ENCODE measurements at places on chromosomes 12 and 14. TPM values are rescaled to one million over a fixed set of nuclear protein-coding genes. Genes with fewer than 3 reads are reported as not detected.

DNA sequence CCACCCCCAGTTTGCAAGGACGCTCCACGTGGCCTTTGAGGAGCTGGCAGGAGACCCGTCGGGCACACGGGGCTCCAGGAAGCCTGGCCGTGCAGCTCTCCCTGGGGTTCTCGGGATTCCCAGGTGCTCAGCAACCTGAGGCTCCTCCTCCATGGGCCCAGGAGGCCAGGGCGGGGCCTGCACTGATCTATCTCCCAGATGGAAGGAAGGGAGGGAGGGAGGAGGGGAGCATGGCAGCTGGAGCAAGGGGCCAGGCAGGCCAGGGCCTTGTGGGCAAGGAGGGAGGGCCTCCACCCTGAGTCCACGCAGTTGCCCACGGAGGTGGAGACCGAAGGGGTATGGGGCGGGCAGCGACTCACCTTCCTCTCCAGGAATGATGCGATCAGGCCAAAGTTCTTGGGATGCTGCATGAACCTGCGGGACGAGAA, 127.3 kb downstream of the RFLNA start:
- no peak for DNase-seq

DNA sequence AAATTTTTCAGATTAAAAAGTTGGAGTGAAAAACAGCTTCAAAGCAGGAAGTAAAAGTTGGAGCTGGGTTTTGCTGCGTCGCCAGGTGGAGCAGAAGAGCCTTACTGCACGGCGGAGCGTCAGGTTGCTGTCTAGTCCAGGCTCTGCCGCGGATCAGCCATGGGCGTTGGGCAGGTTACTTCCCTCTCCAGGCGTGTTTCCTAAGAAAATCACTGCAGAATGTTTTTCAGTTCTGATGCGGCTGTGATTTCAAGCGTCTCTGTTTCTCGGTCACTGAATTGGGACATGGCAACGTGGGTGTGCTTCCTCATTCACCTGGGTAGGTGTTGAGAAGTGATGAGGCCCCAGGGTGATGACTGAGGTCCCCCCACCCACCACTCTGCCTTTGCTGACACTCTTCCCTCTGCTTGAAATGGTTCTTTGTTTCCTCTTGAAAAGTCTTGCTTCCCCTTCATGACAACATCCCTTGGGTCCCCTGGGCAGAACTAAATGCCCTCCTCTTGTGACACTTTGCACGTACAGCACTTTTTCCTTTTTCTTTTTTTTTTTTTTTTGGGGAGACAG, 7.6 kb downstream of the EVL start:
- DNase-seq, result no peak

Gene CD163L1
- 5.6 TPM for polyA plus RNA-seq

GRCh38 chr12:47837190-47838171, 17.8 kb upstream of the HDAC7 start:
- no peak for DNase-seq

DNA sequence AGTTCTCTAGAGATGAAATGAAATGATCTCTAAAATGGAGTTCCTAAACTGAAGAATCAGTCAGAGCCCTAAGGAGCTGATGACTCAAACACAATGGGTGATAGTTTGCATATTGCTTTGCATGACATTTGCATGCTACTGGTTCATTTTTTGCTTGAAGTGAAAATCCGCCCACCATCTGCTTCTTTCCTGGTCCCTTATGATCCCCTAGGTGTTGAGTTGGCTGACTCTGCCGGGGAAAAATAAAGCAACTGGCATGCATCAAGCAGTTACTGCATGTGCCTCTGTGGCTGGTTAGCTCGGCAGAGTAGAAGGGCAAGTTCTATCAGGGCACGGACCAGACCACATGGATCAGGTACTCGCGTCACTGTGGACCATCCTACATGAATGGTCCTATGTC, 151.1 kb downstream of the PPM1H start:
- DNase-seq, result no peak

Gene TMEM30B
- 20.2 TPM for polyA plus RNA-seq

DNA sequence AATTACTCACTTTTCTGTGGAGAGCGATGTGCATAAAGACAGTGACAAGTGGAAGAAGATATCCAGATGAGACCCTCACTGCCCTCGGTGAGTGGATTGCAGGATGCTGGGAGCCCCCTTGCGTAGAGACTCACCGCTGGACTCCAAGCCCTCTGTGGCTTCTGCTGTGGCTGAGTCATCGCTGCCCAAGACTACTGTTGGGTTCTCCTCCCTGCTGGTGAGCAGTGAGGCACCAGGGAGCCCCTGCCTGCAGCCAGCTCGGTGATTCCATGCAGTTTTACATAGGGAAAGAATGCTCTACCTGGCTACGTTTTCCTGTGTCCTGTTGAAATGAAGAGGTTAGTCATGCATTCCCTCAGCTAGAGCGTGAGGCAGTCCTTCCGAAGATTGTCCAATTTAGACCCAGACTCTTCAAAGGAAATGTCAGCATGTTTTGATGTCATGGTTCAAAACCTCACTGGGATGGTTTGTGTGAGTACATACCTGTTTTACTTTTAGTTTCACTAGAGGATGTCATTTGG, 28.2 kb downstream of the TRAF3 start:
- no peak for DNase-seq

DNA sequence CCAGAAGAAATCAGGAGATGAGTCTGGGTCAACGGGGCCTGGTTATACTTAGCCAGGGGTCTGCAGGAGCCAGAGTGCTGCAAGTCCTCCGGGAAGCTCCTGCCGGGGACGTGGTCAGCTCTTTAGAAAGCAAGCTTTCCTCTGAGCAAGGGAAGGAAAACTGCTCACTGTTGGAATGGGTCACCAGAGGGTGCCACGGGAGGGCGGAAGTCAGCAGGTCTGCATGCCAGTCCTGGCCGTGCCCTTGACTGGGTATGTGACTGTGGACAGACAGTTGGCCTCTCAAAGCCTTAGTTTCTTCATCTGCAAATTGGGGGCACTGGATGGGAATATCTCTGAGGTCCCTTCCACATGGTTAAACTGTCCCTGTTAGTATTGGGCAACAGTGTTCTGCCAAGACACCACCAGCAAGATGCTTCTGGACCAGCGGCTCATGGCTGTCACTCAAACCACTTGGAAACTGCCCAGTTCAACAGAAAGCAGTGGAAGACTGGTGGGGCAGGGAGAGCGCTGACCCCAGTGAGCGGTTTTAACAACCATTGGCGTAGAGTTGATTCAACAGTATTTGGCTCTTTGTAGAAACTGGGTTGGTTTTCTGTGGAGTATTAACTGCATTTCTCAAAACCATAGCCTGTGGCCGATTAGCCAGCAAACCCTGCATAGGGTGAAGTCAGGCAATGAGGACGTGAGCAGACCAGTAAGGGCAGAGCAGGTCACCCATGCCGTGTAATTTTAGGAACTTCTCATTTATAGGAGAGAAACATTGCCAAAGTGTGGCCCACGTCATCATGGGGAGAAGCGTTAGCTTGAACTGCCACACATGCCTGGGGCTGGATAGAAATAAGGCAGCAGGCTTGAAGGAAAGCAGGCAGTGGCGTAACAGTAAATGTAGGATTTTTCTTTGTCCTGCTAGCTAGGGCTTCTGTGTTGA, 163.9 kb upstream of the PRMT8 start:
- DNase-seq, result no peak

DNA sequence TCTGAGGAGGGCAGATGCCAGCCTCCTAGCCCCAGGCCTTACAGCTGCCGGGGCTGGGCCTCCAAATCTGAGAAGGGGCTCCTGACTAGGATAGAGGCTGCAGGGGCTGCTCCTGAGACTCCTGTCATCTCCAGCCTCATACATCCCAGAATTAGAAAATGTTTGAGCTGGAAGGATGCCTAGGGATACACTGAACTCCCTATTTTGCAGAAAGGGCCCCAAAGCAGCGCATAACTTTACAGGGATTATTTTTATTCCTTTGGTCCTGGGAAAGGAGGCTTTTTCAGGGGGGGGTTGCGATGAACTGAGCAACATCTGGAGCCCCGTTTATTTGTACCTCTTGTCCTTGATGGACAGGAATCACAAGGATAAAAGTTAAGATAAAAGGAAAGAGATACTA, 35.9 kb upstream of the SLC38A2 start:
- DNase-seq, result no peak

Gene MMP17
- polyA plus RNA-seq, result 2.5 TPM

DNA sequence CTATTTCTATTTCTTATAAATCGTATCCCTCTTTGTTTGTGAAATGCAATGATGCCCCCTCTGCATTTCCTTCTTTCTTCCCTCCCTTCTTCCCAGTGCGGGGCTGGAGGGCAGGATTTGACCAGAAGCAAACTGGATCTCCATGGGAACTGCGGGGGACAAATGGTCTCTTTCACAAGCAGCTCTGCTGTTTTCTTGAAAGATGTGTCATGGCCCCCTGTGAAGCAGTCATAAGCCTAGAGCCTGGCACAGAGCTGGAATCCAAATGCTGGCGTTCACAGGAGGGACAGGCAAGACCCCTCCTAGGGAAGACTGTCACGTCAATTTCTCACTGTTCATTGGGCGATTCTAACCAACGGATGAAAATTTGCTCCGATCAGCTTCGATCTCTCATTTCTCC, 203.5 kb upstream of the NOS1 start:
- DNase-seq, result no peak

Gene PPP1R13B
- 72.7 TPM for polyA plus RNA-seq

GRCh38 chr12:52308806-52309425, 12.3 kb downstream of the KRT83 start:
- no peak for DNase-seq

- no peak for DNase-seq
Measured at GRCh38 chr12:154058-154457, 59.9 kb downstream of the SLC6A12 start.

GRCh38 chr12:62632411-62632918, 165.8 kb downstream of the MON2 start:
- DNase-seq, result peak; percentile 24

DNA sequence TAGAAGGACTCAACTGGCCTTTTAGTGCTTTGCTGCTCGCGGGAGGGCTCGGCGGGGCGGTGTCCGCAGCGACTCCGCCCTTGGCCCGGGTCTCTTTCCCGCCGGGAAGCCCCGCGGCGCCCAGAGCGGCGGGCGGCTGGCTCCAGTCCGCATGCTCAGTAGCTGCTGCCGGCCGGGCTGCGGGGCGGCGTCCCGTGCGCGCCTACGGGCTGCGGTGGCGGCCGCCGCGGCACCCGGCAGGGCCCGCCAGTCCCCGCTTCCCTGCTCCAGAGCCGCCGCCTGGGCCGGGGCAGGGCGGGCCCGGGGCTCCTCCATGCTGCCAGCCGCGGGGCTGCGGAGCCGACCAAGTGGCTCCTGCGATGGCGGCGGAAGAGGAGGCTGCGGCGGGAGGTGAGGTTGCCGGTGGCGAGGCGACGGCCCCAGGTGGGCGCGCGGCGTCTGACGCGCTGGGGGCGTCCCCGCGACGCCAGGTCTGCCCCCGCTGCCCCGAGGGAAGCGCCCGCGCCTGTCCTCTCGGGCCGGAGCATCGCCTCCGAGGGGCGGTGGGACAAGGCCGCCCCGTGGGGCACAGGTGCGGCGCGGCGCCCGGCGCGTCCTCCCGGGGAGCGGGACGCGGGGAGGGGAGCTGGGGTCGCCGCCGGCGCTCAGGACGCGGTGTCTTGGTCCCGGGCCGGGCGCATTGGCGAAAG, at the start of gene BMAL2:
TSS of gene BMAL2 (plus strand) at position 123 of the 689 bp plus-strand sequence. CDS start at position 360, 237 bp downstream.
- DNase-seq, result no peak

Gene SIX6
- not detected for polyA plus RNA-seq

Gene CYP46A1
- polyA plus RNA-seq, result 3.9 TPM

Gene OVCH1
- not detected for polyA plus RNA-seq

- peak; percentile 27 for DNase-seq
Measured at GRCh38 chr14:95424529-95424928, 91.9 kb downstream of the SYNE3 start.

Gene PPFIA2
- polyA plus RNA-seq, result 1.4 TPM

- DNase-seq, result no peak
Measured at GRCh38 chr12:26011099-26011498, 52.6 kb downstream of the RASSF8 start.

GRCh38 chr14:61973981-61974380, 211.8 kb downstream of the SNAPC1 start:
- no peak for DNase-seq

GRCh38 chr14:69535230-69535848, 39.3 kb downstream of the CCDC177 start:
- DNase-seq, result no peak

Gene SLCO1B3
- polyA plus RNA-seq, result not detected

- no peak for DNase-seq
Measured at GRCh38 chr12:108190529-108190928, 61.4 kb downstream of the WSCD2 start.

- DNase-seq, result no peak
Measured at GRCh38 chr14:31543969-31544799, 17.0 kb upstream of the NUBPL start.

Gene DNAI7
- polyA plus RNA-seq, result 4.1 TPM

- DNase-seq, result no peak
Measured at GRCh38 chr12:52540531-52540930, 12.4 kb downstream of the KRT71 start.

DNA sequence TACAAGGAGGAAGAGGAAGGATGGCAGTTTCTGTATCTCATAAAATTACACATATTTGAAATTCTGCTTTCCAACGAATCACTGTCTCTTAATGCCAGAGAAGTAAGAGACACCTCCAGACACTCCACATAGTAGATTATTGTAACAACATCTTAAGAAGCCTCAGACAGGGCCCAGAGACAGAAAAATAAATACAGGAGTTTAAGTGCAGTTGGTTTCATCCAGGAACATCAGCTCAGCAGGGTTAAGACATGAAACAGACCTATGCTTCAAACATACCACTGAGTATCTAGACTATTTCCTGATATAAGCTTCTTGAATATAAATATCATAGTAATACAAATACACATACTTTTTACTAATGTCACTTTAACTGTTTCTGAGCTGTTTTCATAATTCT, 290.3 kb downstream of the ADAMTS20 start:
- DNase-seq, result no peak

DNA sequence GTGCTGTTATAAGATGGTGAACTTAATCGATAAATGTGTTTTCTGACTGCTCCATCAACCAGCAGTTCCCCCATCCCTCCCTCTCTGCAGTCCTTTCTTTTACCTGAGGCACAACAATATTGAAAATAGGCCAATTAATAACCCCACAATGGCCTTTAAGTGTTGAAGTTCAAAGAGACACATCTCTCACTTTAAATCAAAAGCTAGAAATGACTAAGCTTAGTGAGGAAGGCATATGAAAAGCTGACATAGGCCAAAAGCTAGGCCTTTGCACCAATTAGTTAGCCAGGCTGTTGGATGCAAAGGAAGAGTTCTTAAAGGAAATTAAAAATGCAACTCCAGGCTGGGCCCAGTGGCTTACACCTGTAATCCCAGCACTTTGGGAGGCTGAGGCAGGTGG, 43.7 kb downstream of the SAV1 start:
- DNase-seq, result no peak

Gene MYO1A
- 0.22 TPM for polyA plus RNA-seq

GRCh38 chr12:57795354-57795753, 12.8 kb downstream of the TSFM start:
- DNase-seq, result no peak

Gene IQSEC3
- polyA plus RNA-seq, result 7.6 TPM

DNA sequence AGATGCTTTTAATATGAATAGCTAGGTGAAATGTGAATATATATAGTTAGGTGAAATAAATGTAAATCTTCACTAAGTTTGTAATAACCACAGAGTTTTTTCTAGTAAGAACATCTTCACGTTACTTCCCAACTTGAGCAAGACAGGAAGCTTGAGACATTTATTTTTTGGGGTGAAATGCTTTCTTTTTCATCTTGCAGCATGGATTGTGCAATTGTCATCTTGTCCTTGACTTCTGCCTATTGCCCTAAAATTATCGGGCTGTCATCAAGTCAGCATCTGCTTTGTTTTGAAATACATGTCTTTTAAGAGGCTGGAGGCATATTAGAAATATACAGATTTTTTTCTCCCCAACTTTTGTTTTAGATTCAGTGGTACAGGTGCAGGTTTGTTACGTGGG, 433.9 kb downstream of the PCNX1 start:
- no peak for DNase-seq
